Activated CD4-positive, CD25-positive, alpha-beta regulatory T cell (primary cell): ENCODE measurements at places on chromosomes 5 and 9.

- DNase-seq, result no peak
Measured at GRCh38 chr5:125004009-125004408, 257.6 kb upstream of the ZNF608 start.

GRCh38 chr9:108761655-108762347, 94.0 kb downstream of the ACTL7B start:
- DNase-seq, result peak; percentile 2

DNA sequence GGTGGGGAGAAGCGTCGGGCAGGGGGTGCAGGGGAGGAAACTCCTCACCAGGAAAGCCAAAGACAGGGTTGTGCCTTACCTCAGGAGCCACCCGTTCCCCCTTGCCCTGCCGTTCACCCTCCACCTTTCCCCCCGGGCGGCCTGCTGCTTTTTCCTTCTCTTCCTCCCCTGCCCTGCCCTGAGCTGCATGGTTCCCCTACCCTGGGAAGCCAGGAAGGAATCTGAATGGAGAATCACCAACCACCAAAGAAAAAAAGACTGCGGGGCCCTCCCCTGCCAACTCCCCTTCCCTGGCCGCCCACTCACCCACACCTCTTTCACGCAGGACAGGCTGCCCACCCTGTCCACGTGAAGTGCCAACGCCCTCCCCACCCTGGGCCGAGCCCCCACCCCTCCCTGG, 820 bp upstream of the NFX1 start:
- DNase-seq, result no peak

DNA sequence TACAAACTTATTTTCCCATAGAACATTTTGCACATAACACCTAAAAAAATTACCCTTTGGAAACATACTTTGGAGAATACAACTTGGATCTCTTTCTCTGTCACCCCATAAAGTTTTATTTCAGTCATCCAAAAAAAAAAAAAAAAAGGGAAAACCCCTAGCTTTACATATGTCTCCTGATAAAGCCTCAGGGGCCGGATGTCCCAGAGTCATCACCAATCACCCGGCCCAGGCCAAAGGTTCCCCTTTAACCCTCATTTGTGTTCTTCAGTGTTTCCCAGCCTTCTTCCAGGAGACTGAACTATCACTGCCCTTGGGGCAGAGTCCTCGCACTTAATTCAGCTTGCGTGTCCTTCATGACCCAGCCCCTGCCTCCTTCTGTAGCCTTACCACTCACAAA, 28.8 kb downstream of the ANXA6 start:
- DNase-seq, result no peak

- no peak for DNase-seq
Measured at GRCh38 chr9:36762958-36763357, 190.3 kb downstream of the MELK start.
